ENCODE measurements at places on chromosomes 7 and 10.

DNA sequence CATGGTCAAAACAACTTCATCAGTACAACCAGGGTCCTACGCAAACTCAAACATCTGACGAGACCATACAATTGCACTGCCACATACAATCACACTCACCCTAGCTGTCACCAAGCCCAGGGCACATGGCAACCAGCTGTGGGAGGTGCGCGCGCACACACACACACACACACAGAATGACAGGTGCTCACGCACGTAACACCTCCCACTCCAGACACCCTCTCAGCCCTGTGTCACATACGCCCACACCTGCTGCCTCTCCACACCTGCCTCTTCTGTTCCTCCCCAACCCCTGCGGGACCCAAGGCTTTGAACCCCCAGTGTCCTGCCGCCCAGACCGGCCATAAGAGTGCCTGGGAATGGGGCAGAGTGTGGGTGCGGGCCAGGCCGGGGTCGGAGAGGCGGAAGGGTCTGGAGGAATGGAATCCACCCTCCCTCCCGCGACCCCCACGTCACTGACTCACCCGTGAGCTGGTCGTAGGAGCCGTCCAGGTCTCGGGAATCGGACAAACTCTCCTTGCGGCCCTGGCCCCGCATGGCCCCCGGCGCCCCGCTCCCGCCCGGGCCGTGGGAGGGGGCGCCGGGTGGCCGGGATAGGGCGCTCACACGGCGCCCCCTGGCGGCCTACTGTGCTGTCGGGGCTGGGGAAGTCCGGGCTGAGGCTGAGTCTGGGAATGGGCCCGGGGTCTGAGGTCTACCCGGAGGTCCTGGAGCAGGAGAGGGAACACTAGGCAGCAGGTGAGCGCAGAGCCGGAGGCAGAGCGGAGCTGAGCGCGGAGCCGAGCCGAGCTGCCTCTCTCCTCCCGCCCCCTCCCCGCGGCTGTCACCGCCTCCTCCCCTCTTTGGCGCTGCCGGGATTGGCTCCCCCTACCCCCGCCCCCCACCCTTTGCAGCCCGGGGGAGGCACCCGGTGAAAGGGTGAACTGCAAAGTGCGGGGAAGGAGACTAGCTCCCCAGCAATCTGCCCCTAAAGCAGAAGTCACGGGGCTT is at the start of gene KCNIP2:
TSS of gene KCNIP2 (minus strand) at position 769 of the 990 bp plus-strand sequence. CDS start at position 537, 232 bp downstream.
- DNase-seq = no peak

DNA sequence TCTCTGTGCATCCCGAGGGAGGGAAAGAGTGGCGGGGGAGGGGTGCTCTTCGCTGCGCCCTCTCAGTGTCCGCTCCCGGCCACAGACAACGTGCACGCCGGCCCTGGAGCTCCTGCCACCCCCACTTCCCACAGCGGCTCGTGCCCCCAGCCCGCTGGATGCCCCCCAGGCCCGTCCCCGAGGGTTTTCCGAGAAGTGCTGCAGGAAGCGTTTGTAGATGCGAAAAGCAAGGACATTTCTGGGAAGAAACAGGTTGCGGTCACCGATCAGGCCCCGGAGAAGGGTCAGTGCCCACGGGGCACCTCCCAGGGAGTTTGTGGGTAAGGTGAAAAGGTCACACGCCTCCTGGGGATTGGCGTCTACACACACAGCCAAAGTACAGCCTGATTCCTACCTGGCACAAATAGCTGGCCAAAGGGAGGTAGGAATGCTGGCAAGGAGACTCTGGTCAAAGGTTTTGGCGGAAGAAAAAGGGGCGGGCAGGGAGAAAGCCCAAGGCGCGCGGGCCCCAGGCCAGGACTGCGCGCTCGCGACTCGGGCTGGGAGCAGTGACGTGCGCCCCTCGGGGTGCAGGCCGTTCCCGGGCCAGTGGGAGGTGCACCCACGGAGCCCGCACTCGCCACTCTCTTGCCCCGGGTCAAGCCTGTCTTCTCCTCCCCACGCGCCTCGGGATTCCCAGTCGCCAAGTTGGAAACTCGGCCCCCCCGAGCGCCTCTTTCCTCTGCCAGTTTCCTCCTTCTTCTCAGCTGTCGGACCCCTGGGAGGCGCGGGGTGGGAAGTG is 1.5 kb upstream of the NRP1 start:
- peak; percentile 51 for DNase-seq

GRCh38 chr10:19245889-19246752 is 197.5 kb downstream of the MALRD1 start:
- no peak for DNase-seq

DNA sequence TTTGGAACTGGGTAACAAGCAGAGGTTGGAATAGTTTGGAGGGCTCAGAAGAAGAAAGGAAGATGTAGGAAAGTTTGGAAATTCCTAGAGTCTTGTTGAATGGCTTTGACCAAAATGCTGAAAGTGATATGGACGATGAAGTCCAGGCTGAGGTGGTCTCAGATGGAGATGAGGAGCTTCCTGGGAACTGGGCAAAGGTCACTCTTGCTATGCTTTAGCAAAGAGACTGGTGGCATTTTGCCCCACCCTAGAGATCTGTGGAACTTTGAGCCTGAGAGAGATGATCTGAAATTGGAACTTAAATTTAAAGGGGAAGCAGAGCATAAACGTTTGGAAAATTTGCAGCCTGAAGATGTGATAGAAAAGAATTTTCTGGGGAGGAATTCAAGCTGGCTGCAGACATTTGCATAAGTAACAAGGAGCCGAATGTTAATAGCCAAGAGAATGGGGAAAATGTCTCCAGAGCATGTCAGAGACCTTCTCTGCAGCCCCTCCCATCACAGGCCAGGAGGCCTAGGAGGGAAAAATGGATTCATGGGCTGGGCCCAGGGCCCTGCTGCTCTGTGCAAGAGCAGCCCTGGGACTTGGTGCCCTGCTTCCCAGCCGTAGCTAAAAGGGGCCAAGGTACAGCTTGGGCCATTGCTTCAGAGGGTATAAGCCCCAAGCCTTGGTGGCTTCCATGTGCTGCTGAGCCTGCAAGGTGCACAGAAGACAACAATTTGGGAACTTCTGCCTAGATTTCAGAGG is 3.6 kb downstream of the PDSS1 start:
- DNase-seq = no peak

GRCh38 chr10:123166618-123167017 is 12.4 kb downstream of the BUB3 start:
- no peak for DNase-seq

DNA sequence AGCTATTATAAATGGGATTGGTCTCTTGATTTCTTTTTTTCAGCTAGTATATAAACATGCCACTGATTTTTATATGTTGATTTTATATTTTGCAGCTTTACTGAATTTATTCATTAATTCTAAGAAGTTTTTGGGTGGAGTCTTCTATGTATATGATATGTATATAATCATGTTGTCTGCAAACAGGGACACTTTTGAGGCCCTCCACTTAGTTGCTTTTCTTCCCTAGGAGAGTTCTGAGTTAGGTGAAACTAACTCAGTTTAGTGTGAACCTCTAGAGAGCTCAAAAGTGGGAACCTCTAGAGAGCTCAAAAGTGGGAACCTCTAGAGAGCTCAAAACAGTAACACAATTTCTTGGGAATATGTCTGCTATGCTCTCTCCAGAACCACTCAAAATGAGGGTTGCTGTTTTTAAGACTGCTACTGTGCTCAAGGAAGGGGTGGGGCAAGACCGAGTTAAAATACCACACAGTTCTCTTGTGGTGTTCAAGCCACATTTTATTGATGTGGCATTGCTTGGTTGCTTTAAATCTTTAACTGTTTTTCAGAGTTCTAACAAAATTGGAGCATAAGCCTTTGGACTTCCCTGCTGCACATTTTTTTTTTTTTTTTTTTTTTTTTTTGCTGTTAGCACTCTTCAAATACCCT is 13.2 kb downstream of the CCDC7 start:
- DNase-seq = no peak

DNA sequence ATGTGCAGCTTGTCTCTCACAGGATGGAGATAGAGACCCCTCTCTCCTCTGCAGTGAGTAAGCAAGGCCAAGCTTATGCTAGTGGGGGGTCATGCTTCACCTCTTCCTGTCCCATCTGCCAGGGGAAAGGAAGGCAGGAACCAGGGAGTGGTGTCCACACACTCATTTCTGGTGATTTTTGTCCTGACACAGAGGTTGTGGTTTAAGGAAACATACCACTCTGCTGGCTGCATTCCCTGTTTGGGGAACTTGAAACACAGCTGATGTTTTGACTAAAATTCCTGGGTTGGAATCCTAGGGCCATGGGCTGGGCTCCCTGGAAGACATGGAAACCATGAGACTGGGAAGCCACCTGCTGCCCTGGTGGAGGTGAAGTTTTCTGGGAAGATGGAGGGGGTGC is 21.4 kb downstream of the C10orf120 start:
- no peak for DNase-seq

DNA sequence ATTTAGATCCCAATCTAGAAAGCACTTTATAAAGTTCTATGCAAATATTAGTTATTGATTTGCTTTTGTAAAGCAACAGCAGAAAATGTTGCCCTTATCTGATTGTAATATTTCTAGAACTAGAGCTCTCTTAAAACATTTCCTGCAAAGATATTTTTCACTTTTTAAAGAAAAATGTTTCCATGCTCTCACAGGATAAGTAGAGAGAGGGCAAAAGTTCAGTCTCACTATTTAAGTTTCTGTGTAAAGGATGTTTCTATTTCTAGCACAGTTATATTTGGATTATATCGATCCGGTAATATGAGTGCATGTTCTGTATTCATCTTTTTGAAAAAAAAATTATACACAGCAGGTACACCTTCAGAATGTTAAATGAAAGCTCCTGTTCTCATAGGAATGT is 82.1 kb downstream of the PON1 start:
- DNase-seq = no peak

Data from adrenal gland (tissue), 19 donors.